ENCODE measurements at places on chromosomes 2 and 18. TPM values are rescaled to one million over a fixed set of nuclear protein-coding genes. Genes with fewer than 3 reads are reported as not detected.

GRCh38 chr18:48320639-48320945 lies 88.6 kb downstream of the ZBTB7C start:
- H3K4me1 ChIP-seq: peaks cover 28% of the 10 kb centered on the region
- H3K27ac ChIP-seq: peak overlapping the region; percentile 49
- peaks cover 3% of the 10 kb centered on the region for H3K27me3 ChIP-seq
- H3K4me3 ChIP-seq: no peak overlapping the region
- DNase-seq: peak; percentile 36
- H3K36me3 ChIP-seq: peaks cover 8% of the 10 kb centered on the region

- no peak for DNase-seq
- H3K27me3 ChIP-seq: peaks cover 5% of the 10 kb centered on the region
- no peaks in the 10 kb centered on the region for H3K4me1 ChIP-seq
- no peak overlapping the region for H3K27ac ChIP-seq
- H3K4me3 ChIP-seq: no peak overlapping the region
Measured at GRCh38 chr2:217660423-217660822, 342.4 kb downstream of the TNS1 start.

GRCh38 chr2:158120664-158121641 lies 19.3 kb downstream of the UPP2 start:
- H3K27ac ChIP-seq: no peak overlapping the region
- H3K4me3 ChIP-seq: no peak overlapping the region
- peaks cover 5% of the 10 kb centered on the region for H3K36me3 ChIP-seq
- no peaks in the 10 kb centered on the region for H3K27me3 ChIP-seq
- peaks cover 4% of the 10 kb centered on the region for H3K4me1 ChIP-seq

DNA sequence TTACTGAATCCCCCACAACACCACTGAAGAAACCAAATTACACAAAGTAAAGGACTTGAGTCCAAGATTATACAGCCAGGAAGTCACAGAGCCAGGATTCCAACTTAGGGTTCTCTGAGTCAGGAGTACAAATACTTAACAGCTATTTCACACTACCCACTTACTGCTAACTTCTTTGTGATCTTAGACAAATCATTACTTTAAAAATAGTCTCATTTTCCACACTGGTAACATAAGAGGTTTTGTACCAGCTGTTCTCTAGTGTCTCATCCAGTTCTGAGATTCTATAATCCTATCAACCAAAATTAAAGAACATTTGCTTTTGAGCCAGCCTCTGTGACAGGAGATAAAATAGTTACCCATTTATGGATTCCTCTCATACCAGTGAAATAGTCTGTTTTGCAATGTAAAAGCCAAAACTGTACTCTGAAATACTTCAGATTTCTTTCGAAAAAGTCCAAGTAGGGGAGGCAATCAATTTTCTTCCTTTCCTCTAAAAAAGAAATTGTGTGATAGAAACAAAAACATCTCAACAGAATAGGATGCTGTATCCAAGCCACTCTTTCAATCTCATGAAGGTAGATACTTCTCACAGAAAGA lies 157.6 kb downstream of the LRATD1 start:
- peaks cover 2% of the 10 kb centered on the region for H3K27me3 ChIP-seq
- DNase-seq: no peak
- peaks cover 4% of the 10 kb centered on the region for H3K36me3 ChIP-seq
- H3K4me1 ChIP-seq: no peaks in the 10 kb centered on the region
- H3K27ac ChIP-seq: no peak overlapping the region

DNA sequence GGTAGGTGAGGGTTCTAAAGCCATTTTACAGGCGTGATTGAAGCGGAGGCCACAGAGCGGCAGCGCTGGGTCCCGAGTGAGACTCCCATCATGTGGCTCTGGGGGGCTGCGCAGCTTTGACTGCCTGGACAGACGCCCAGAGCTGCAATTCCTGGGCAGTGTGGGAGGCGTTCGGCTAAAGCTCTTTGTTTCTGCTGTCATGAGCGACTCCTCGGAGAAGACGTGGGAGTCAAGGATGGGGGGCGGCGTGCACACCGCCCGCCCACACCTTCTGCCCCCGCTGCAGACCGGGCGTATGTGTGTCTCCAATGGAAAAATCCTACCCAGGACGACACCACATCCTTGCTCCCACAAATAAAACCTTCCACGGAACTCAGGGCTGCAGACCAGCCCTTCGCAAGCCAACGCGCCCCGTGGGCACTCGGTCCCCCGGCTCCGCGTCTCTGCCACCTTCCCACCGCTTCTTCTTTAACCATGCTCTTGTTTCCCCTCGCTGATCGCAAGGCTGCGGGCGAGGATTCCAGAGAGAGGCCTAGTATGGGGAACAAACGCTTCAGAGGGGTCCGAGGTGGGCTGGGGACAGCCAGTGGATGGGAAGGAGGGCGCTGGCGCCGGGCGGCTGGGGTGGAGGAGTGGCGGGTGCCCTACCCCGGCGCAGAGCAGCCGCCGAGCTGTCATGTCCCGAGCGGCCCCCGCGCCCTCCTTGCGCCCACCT lies 680 bp upstream of the LBH start:
- H3K4me1 ChIP-seq: peaks cover 19% of the 10 kb centered on the region
- H3K27ac ChIP-seq: peak overlapping the region; percentile 91
- peak; percentile 68 for DNase-seq
- peaks cover 7% of the 10 kb centered on the region for H3K36me3 ChIP-seq

DNA sequence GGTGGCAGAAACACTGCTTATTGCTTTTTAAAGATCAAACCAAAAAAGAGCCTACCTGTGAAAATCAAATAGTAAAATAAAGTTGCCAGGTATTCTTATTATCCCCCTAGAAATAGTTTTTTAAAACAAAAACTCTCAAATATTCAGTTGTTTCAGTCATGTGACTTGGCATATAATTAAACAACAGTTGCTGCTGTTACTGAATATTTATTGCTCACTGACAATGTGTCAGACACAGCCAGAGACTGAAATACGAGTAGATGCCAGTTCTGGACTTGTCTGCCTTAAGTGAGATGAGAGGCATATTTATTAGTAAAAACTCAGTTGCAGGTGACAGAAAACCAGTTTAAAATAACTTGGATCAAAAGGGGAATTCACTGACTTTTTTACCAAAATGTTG lies 106.0 kb upstream of the RAB12 start:
- H3K27me3 ChIP-seq: no peaks in the 10 kb centered on the region
- no peak overlapping the region for H3K27ac ChIP-seq
- H3K36me3 ChIP-seq: no peaks in the 10 kb centered on the region

DNA sequence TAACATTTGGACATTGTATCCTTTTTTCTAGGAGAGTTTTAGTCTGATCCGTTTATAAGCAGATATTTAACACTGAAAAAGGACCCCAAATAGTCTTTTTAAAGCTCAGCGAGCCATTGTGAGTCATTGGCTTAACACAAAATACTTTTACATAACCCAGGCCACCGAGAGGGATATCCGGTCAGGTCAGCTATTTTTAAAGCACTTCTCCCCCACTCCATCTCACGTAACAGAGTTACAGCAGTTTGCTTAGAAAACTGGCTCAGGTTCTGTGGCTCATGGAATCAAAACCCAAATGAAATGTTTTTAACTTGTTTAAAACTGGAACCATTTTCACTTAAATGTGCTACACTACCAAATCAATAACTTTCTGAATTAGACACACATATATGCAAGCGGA lies 23.9 kb downstream of the COL4A3 start:
- H3K4me1 ChIP-seq: peaks cover 7% of the 10 kb centered on the region
- H3K4me3 ChIP-seq: no peak overlapping the region
- DNase-seq: no peak
- peaks cover 3% of the 10 kb centered on the region for H3K27me3 ChIP-seq
- no peaks in the 10 kb centered on the region for H3K36me3 ChIP-seq
- H3K27ac ChIP-seq: no peak overlapping the region

DNA sequence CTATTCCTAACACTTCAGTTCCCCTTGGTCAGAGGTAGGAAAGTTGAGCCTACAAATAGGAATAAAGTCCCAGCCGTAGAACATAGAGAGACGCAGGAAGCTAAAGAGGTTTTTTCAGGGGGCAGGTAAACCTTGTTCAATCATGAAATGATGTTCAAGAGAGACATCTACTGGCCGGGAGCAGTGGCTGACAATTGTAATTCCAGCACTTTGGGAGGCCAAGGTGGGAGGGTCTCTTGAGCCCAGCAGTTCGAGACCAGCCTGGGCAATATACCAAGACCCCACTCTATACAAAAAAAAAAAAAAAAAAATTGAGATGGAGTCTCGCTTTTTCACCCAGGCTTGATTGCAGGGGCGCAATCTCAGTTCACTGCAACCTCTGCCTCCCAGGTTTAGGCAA lies 66.7 kb upstream of the DNAJC10 start:
- H3K27me3 ChIP-seq: no peaks in the 10 kb centered on the region
- no peak overlapping the region for H3K27ac ChIP-seq
- peak; percentile 25 for DNase-seq
- H3K4me3 ChIP-seq: no peak overlapping the region
- H3K4me1 ChIP-seq: no peaks in the 10 kb centered on the region
- H3K36me3 ChIP-seq: no peaks in the 10 kb centered on the region

- peaks cover 10% of the 10 kb centered on the region for H3K4me1 ChIP-seq
- DNase-seq: peak; percentile 8
- H3K27ac ChIP-seq: no peak overlapping the region
Measured at GRCh38 chr18:48866028-48866733, 84.6 kb downstream of the SMAD7 start.

DNA sequence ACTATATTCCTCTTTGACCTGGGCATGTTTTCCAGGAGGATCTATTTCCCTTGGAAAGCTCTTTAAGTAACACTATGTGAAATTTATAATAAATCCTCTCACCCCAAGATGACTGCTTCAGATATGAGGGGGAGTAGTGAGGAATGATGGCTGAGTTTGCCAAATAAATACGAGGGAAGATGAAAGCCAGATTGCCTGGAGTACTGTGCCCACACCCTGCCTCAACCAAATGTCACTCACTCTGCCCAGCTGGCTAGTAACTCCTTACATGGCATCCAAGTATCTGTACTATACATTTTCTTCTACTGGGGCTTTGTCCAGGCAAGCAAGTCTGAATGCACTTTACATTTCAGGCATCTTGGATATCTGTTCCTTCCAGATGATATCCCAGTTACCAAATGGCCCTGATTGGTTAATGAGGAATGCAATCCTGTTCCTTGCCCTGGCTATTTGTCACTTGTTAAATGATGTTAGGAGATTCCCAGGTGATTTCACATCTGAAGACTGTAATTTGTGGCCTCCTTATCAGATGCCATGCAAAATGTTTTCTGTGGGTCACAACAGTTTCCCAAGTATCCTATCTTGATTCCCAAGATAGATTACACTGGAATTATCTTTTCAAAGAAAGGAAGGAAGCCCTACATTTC lies 191.8 kb downstream of the IKZF2 start:
- no peaks in the 10 kb centered on the region for H3K27me3 ChIP-seq
- no peak for DNase-seq
- H3K4me3 ChIP-seq: no peak overlapping the region
- H3K27ac ChIP-seq: no peak overlapping the region
- no peaks in the 10 kb centered on the region for H3K36me3 ChIP-seq

GRCh38 chr2:173252581-173252980 lies 102.1 kb upstream of the CDCA7 start:
- no peak overlapping the region for H3K27ac ChIP-seq
- H3K4me1 ChIP-seq: peaks cover 16% of the 10 kb centered on the region
- DNase-seq: no peak
- no peak overlapping the region for H3K4me3 ChIP-seq
- no peaks in the 10 kb centered on the region for H3K36me3 ChIP-seq

- H3K27ac ChIP-seq: no peak overlapping the region
- peaks cover 19% of the 10 kb centered on the region for H3K4me1 ChIP-seq
- no peak for DNase-seq
- H3K36me3 ChIP-seq: no peaks in the 10 kb centered on the region
- no peak overlapping the region for H3K4me3 ChIP-seq
Measured at GRCh38 chr2:1972422-1972821, 228.1 kb upstream of the PXDN start.

- H3K27me3 ChIP-seq: no peaks in the 10 kb centered on the region
- DNase-seq: no peak
- no peak overlapping the region for H3K4me3 ChIP-seq
- H3K4me1 ChIP-seq: no peaks in the 10 kb centered on the region
- H3K27ac ChIP-seq: no peak overlapping the region
- H3K36me3 ChIP-seq: no peaks in the 10 kb centered on the region
Measured at GRCh38 chr2:102235491-102235890, 48.7 kb downstream of the IL1RL2 start.

- no peak for DNase-seq
- no peaks in the 10 kb centered on the region for H3K36me3 ChIP-seq
- no peak overlapping the region for H3K4me3 ChIP-seq
- peaks cover 12% of the 10 kb centered on the region for H3K27me3 ChIP-seq
- no peak overlapping the region for H3K27ac ChIP-seq
Measured at GRCh38 chr2:10654069-10654468, 35.7 kb downstream of the NOL10 start.

DNA sequence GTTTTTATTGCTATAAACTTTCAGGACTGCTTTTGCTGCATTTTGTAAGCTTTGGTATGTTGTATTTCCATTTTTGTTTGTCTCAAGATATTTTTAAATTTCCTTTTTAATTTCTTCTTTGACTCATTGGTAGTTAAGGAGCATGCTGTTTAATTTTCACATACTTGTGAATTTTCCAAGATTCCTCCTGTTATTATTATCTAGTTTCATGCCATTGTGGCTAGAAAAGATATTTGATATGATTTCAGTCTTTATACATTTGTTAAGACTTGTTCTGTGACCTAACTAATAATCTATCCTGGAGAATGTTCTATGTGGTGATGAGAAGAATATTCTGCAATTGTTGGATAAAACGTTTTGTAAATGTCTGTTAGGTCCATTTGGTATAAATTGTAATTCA lies 62.1 kb downstream of the NUP35 start:
- no peak for DNase-seq
- no peaks in the 10 kb centered on the region for H3K27me3 ChIP-seq
- H3K4me3 ChIP-seq: no peak overlapping the region
- H3K36me3 ChIP-seq: no peaks in the 10 kb centered on the region

DNA sequence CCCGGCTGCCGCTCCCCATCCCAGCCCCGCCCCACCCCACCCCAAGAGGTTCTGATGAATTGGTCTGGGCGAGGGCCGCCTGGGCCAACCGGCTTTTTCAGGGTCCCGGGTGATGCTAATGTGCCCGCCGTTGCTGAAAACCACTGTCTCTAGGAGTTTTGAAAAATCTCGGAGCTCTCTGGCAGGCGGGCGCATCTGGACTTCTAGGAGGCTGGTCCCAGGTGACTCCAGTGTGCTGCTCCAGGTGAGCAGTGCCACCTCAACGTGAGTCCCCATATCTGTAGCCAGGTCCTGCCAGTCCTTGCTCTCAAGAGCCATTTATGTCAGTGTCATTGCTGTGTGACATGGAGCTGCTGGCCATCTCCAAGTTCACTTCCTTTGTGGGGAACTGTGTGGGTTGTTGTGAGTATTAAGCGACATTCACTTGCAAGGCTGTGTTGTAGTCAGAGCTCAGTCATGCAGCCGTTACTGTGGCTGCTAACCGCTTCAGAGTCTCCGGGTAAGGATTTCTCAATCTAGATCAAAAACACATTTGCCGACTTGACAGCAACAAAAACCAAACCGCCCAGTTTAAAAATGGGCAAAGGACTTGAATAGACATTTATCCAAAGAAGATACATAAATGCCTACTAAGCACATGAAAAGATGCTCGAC lies at the start of gene RFX8:
TSS of gene RFX8 (minus strand) at position 382 of the 654 bp plus-strand sequence. CDS start 8,264 bp downstream, outside the sequence.
- H3K36me3 ChIP-seq: no peaks in the 10 kb centered on the region
- no peak within 1 kb of the TSS for H3K27ac ChIP-seq
- peak within 1 kb of the TSS; percentile 66 for H3K4me3 ChIP-seq
- H3K27me3 ChIP-seq: peaks cover 6% of the 10 kb centered on the region
- peaks cover 21% of the 10 kb centered on the region for H3K4me1 ChIP-seq
- no peak for DNase-seq

The ACTR2 gene
- total RNA-seq: 223 TPM

The ST3GAL5 gene
- total RNA-seq: 46.5 TPM

The DSG2 gene
- total RNA-seq: 8.2 TPM

The C2orf76 gene
- total RNA-seq: 10.4 TPM

The TPGS2 gene
- 166 TPM for total RNA-seq

The ASB18 gene
- not detected for total RNA-seq

The SLC8A1 gene
- total RNA-seq: 1.9 TPM

The CDCA7 gene
- total RNA-seq: 3.2 TPM

The ANKRD29 gene
- not detected for total RNA-seq

The IL1RN gene
- total RNA-seq: not detected

The MARCHF4 gene
- 26.1 TPM for total RNA-seq

The STK17B gene
- 2.5 TPM for total RNA-seq

The CHCHD5 gene
- total RNA-seq: 24.4 TPM

The PLEKHH2 gene
- total RNA-seq: 0.71 TPM

All from glutamatergic neuron (in vitro differentiated cells).